ENCODE measurements at places on chromosomes 1 and 21. TPM values are rescaled to one million over a fixed set of nuclear protein-coding genes. Genes with fewer than 3 reads are reported as not detected.
A peak's percentile ranks its signal among the peaks of the same experiment; 100 is the strongest.

OR2T35 gene
- not detected for total RNA-seq

GRCh38 chr1:42759114-42759513, 7.7 kb downstream of the P3H1 start:
- DNase-seq = no peak

DNA sequence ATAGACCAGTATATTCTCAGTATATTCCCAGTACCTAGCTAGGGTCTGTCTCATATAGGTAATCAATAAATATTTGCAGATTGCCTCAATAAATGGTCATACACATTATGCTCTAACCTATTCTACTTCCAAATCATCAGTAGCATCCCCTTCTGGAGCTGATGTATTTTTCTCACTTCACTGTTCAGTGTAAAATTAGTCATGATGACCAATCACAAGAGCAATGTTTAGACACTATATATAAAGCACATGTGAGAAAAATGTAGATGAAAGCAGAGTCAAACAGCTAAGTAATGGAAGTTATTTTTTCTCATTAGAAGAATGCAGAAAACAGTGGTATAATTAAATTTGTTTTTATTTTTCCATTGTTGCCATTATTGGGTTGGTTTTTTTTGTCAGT, 34.7 kb downstream of the EPRS1 start:
- DNase-seq = no peak

DNA sequence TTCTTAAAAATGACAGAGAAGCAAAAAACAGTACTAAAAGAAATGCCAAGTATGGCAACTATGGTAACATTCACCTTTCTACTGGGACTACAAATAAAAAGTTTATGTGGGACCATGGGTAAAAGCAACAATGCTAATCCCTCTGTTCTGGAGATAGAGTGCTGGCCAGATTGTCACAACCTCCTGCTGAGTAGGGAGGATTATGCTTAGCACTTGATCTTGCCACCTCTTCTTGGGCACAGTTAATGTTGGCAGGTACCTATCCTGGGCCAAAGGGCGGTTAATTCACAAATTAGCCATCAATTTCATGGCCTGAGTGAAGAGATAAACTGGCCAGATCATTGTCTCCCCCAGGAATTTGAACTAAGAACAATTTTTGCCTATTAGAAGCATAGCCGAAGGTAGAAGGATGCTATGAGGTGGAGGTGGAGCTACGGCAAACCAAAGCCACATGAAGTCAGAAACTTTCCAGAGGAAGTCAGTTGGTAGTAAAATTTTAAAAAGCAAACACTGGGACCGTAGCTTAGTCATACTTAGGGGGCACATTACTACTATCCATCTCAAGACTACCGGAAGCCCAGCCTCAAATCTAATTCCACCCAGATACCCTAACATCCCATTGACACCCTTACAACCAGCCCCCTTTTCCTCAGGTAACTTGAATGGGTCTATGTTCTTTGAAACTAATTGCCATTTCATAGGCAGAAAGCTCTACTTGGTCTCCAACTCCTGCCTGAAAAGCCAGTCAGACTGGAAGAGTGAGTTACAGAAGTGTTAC, 2.7 kb downstream of the SCYL3 start:
- DNase-seq = peak; percentile 10

- DNase-seq = no peak
Measured at GRCh38 chr1:179322557-179322956, 29.0 kb downstream of the SOAT1 start.

DNA sequence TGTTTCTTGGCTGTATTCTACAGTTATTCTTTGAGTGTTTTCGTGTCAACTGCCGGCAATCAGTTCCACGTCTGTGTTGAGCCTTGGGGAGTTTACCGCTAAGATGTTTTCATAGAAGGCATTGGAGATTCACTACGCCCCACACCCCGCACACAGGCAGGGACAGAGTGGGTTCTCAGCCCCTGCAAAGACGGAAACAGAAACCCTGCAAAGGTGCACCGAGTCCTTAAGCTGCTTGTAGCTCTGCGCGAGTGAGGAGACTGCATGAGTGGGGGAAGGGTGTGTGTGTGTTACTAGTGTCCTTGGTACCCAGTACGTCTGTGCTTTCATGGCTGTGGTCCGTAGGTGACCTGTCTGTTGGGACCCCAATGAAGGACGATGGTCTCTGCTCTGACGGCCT, 1.9 kb downstream of the LHX4 start:
- no peak for DNase-seq

GRCh38 chr21:41726058-41726558, 40.7 kb downstream of the RIPK4 start:
- no peak for DNase-seq

DNA sequence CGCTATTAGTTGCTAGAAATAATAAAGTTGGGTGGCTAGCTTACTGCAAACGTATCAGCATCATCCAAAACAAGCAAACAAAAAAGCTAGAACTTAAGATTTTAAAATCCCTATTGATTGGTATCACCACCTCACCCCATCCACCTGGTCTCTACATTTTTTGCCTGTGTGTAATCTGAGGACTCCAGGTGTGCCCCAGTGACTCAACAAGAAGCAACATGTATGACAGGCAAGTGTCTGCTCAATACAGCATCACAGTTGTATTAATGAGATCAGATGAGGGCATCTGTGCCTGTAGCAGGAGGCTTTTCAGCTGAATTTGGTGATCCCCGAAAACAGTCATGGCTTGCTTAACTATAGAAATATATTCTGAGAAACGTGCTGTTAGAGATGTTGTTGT, 14.6 kb upstream of the PAPPA2 start:
- DNase-seq = no peak

DNA sequence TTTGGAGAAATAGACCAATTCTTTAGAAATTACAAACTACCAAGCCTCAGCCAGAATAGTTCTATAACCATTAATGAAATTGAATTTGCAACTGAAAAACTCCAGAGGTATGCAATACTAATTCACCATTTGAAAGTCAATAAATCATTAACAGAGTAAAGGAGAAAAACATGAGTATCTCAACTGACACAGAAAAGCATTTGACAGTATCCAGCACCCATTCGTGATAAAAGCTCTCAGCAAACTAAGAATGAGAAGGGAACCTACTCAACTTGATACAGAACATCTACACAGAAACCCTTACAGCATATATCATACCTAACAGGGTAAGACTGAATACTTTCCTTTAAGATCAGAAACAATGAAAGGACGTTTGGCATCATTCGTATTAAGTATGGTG, 54.3 kb downstream of the ST6GALNAC5 start:
- DNase-seq = no peak

DNA sequence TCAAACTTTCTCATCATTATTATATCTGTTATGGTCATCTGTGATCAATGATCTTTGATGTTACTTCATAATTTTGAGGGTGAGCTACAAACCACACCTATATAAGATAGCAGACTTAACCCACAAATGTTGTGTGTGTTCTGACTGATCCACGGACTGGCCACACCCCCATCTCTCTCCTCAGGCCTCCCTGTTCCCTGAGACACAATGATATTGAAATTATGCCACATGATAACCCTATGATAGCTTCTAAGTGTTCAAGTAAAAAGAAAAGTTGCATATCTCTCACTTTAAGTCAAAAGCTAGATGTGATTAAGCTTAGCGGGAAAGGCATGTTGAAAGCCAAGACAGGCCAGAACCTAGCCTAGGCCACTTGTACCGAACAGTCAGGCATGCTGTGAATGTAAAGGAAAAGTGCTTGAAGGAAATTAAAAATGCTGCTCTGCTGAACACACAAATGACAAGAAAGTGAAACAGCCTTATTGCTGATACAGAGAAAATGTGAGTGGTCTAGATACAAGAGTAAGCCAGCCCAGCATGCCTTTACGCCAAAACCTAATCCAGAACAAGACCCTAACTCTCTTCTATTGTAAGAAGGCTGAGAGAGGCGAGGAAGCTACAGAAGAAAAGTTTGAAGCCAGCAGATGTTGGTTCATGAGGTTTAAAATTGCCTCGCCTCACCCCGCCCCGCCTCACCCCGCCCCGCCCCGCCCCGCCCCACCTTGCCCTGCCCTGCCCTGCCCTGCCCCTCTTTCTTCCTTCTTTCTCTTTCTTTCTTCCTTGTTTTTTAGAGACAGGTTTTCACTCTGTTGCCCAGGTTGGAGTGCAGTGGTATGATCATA, 16.5 kb downstream of the CTSS start:
- no peak for DNase-seq

GRCh38 chr21:21831036-21831435, 832.8 kb downstream of the NCAM2 start:
- DNase-seq = no peak

WNT9A gene
- total RNA-seq = not detected

GRCh38 chr1:209884665-209885117, 53.3 kb upstream of the SYT14 start:
- DNase-seq = no peak

GBP1 gene
- total RNA-seq = not detected

GRCh38 chr1:206142011-206142410, 24.8 kb upstream of the AVPR1B start:
- no peak for DNase-seq

DNA sequence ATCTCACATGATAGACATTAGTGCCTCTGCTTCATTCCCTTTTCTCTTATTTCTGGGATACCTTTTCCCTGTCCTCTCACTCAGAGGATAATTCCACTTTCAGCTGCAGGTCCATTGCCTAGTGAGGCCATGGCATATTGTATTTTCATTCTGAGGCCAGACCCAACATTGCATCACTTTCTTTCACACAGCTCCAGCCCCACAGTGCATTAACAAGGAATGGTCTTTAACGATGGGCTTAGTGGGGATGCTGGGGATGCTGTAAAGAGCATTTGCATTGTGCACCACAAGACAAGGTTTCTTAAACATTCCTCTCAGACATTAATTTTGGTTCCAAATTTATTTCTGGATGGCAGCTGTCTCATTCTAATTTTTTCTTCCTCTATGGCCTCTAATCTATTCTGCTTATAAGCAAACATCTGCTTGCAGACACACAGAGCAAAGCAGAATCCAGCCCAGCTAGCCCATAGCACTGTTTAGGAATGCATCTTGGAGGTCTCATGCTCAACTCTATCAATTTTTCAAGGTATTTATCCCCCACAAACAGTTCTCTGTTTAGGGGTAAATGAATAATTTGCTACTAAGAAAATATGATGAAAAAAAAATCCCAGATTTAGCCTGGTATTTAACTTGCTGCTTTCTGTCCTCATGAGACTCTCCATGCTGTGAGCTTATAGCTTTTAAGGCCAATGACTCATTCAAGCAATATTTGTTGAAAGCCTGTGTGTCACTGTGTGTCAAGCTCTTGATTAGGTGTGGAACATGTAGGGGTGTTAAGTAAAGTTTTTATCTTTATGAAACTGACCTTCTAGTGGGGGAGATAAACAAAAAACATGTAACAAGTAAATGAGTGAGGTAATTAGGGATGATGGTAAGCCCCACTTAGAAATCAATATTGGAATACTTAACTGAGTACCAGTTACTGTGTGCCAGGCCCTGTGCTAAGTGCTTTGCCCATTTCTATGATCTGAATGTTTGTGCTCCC, 44.5 kb upstream of the CCDC190 start:
- DNase-seq = no peak

TMPRSS3 gene
- not detected for total RNA-seq

FMOD gene
- total RNA-seq = not detected

POMGNT1 gene
- total RNA-seq = 30.8 TPM

AGT gene
- total RNA-seq = not detected

GRCh38 chr1:183912265-183912886, 107.5 kb downstream of the RGL1 start:
- DNase-seq = peak; percentile 60

- DNase-seq = no peak
Measured at GRCh38 chr1:117286145-117286544, 75.4 kb upstream of the VTCN1 start.

- DNase-seq = peak; percentile 32
Measured at GRCh38 chr1:37509181-37509580, 5.4 kb downstream of the MEAF6 start.

DNA sequence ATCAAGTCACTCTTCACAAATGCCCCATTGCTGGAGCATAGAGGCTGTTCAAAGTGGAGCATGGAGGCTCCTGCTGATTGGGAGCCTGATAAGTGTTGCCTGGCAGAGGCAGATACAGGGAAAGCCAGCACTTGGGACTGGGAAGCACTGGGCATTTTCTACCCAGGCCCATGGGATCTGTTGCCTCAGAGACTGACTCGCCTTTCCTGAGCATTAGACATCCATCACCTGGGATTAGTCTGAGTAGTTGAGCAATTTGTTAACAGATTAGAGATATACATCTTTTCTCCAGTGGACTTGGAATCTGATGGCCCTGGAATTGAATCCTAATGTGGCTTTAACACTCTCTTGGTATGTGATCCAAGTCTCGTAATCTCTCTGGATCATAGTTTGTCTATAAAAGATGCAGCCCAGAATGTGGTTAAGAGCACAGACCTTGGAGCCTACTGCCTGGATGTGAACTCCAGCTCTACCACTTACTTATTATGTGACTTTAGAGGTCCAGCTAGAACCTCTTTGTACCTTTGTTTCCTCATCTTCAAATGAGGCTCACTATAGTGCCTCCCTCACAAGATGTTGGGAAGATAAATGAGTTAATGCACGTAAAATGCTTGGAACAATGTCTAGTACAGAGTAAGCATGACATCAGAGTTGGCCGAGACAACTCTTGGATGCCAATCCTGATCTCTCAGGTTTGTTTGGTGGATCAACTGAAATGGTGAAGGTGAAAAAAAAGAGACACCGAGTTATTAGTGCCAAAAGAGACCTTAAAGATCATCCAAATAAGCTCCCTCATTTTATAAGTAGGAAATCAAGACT, 38.3 kb upstream of the NRDC start:
- no peak for DNase-seq

DNA sequence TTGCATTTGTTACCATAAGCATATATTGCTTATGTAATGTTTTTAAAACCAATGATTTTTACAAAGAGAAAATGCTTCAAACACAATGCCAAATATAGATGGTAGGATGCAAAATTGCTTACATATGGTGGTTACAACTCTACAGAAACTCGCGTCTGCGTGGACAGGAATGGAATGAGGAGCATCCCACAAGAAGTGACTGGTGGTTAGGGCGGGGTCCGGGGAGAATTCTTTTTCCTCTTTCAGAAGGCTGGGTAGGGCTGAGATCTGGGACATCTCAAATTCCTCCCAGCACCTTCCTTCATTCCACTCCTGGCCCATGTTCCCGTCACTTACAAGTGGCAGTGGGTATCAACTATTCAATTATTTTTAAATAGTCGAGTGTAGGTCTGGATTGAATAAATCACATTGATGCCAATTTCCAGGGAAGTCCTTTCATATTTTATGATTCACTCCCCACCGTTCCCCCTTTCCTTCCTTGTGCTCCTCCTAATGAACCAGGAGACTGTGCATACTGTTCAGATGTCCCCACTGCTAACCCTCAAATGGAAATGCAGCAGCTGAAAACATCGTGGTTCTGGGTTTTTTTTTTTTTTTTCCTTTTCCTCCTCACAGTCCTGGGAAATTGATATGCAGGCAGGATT, 174.5 kb upstream of the POU3F1 start:
- DNase-seq = no peak

DNA sequence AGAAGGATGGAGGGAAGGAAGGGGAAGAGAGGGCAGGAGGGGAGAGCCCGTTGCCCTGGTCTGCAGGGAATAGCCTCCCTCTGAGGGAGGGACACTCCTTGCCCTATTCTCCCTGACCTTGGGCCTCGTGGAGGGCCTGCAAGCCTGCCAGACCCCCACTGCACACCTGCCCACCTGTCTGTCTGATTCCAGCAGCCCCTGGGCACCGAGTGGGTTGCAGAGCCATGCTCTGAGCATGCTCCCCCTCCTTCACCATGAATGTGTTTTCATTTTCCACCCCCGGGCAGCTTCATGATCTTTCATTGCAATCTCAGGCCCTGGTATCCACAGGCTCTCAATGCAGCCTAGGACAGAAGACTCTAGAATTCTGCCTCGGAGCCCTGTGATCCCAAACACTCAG, 5.1 kb upstream of the NPHP4 start:
- no peak for DNase-seq

GRCh38 chr1:189859385-189859977, 618.2 kb downstream of the BRINP3 start:
- peak; percentile 43 for DNase-seq

All from OCI-LY7 (cell line).